ENCODE measurements at places on chromosomes 11 and 22. TPM values are rescaled to one million over a fixed set of nuclear protein-coding genes. Genes with fewer than 3 reads are reported as not detected.

GRCh38 chr11:75077316-75077715 lies 19.4 kb downstream of the OR2AT4 start:
- H3K36me3 ChIP-seq: no peaks in the 10 kb centered on the region
- DNase-seq: no peak
- H3K27ac ChIP-seq: no peak overlapping the region
- H3K4me3 ChIP-seq: no peak overlapping the region

- no peaks in the 10 kb centered on the region for H3K27me3 ChIP-seq
- H3K4me3 ChIP-seq: no peak overlapping the region
- no peaks in the 10 kb centered on the region for H3K4me1 ChIP-seq
- no peaks in the 10 kb centered on the region for H3K36me3 ChIP-seq
Measured at GRCh38 chr22:30984317-30984716, 15.3 kb downstream of the TUG1 start.

GRCh38 chr22:50613291-50613981 lies 12.8 kb downstream of the MAPK8IP2 start:
- no peaks in the 10 kb centered on the region for H3K4me1 ChIP-seq
- no peak overlapping the region for H3K27ac ChIP-seq
- no peak for DNase-seq

DNA sequence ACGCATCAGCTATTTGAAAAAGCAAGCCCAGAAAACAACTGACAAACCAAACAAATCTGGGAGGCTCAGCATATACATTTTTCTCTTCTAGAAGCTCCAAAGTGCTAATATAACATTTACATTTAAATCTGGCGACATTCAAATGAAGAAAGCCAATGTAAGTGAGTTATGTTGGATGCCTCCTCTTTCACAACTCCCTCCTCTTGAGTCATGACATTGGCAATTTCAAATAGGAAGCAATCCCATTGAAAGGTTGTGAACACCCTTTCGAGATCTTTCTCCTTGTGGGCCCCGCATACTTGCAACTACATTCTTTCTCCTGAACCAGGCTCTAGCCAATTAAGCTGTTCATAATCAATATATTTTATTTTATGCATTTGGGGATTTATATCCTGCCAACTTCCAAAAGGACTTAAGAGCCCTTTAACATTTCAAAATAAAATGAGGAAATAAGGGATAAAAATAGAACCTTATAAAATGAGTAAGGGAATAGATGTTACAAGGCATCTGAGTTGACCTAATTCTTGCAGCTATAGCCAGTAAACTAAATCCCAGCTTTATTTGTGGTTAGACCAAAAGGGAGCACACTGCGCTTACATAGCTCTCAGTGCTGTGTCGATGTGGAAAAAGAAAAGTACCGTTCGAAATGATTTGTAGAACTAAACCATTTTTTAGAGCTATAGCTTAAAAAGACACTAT lies 129.5 kb upstream of the SESN3 start:
- no peaks in the 10 kb centered on the region for H3K36me3 ChIP-seq
- peaks cover 4% of the 10 kb centered on the region for H3K4me1 ChIP-seq
- H3K27me3 ChIP-seq: no peaks in the 10 kb centered on the region
- no peak for DNase-seq
- H3K4me3 ChIP-seq: no peak overlapping the region
- H3K27ac ChIP-seq: no peak overlapping the region

DNA sequence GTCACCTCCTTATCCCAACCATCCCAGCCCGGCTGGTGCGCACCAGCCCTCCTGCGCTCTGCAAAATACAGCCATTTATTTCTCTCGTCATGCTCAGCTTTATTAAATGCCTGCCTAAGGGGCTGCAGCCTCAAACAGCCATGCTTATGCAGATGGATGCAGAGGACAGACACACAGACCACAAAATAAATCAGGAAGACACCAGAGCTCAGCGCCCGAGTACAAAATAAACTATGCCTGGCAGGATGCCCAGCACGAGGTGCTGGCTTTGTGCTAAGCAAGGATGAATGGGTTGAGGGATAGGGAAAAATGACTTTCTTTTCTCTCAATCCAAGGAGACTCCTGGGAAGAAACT lies 70.5 kb downstream of the RPUSD4 start:
- no peak overlapping the region for H3K4me3 ChIP-seq
- no peak overlapping the region for H3K27ac ChIP-seq
- no peaks in the 10 kb centered on the region for H3K27me3 ChIP-seq
- peaks cover 11% of the 10 kb centered on the region for H3K4me1 ChIP-seq
- no peaks in the 10 kb centered on the region for H3K36me3 ChIP-seq

DNA sequence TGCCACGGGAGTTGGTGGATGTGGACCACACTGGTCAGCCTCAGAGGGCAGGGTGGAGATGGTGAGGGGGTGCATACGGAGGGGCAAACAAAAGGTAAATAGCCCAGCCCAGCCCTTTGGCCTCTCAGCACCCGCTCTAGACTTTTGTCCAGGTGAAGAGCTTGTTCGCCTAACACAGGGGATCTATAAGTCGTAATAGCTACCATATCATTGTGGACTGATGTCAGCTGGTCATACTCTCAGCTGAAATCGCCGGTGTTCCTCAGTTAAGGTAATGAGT lies 27.0 kb upstream of the TREH start:
- peaks cover 17% of the 10 kb centered on the region for H3K4me1 ChIP-seq
- no peak overlapping the region for H3K27ac ChIP-seq
- DNase-seq: no peak
- no peaks in the 10 kb centered on the region for H3K27me3 ChIP-seq
- H3K36me3 ChIP-seq: no peaks in the 10 kb centered on the region

DNA sequence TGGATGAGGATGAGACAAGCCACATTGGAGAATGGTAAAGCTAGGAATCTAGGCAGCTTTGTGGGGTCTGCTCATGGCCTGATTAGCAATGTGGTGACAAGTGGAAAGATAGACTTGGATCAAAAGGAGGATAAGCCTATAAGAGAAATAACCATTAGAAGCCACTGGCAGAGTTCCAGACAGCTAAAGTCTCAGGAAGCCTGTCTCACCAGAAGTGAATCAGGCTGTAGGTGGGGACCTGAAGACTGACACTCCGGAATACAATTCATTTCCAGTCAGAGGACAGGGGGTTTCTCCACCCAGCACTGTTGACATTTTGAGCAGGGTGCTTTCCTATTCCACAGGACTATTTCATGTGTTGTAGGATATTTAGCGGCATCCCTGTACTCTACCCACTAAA lies 129.7 kb downstream of the ARHGAP42 start:
- no peaks in the 10 kb centered on the region for H3K27me3 ChIP-seq
- H3K4me1 ChIP-seq: no peaks in the 10 kb centered on the region
- no peak overlapping the region for H3K4me3 ChIP-seq
- no peak for DNase-seq
- H3K36me3 ChIP-seq: no peaks in the 10 kb centered on the region
- H3K27ac ChIP-seq: no peak overlapping the region

DNA sequence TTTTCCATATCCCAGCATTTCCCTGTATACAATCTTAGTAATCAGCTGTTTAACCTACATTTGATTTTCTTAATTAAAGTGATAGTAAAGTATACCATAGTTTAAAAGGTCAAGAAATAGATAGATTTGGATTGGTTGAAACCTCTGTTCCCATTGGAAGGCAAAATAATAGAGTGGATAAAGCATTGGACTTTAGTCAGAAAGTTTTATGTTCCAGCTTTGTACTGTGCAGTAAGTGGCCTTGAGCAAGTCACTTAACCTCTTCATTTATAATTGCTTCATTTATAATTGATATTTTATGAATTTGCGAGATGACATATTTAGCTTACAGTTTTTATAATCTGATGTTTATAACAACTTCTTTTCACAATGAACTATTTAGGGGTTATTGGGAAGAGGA lies 3.6 kb downstream of the ZFP91 start:
- H3K4me1 ChIP-seq: peaks cover 55% of the 10 kb centered on the region
- DNase-seq: no peak
- no peak overlapping the region for H3K4me3 ChIP-seq
- H3K36me3 ChIP-seq: peaks cover 43% of the 10 kb centered on the region
- H3K27ac ChIP-seq: no peak overlapping the region
- H3K27me3 ChIP-seq: no peaks in the 10 kb centered on the region

DNA sequence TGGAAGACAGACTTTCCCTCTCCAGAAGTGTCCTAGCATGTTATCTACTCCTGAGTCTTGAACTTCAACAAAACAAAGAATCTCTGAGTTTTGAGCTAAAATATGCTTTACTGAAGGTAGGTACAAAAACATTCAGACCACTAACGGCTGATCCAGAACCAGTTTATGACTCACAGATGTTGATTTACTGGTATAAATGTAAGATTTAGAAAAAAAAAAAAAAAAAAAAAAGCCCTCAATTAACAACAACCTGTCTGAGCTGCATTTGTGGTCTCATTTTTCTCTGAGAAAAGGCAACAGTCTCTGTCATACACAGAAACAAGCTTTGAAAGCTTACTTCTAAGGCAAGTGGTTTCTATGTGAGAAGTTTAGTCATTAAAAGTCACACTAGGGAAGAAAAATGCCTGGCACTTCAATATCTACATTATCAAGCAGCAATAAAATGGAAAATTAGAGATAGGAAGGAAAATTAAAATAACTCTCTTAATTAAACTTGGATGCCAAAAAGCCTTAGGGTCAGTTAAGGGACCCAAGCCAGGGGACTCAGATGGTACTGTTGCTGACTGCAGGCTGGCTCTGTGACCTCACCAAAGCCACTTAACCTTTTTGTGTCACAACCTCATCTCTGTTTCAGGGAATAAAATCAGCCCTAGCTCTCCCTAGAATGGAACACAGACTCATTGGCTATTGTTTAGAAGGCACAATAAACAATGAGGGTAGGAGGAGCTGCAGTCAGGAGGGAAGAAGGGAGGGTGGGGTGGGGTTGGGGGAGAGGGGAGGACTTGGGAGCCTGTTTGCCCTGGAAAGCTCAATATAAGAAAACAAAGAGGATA lies 61.7 kb downstream of the ETS1 start:
- no peaks in the 10 kb centered on the region for H3K27me3 ChIP-seq
- DNase-seq: no peak
- no peak overlapping the region for H3K27ac ChIP-seq
- peaks cover 51% of the 10 kb centered on the region for H3K4me1 ChIP-seq
- peaks cover 5% of the 10 kb centered on the region for H3K36me3 ChIP-seq

DNA sequence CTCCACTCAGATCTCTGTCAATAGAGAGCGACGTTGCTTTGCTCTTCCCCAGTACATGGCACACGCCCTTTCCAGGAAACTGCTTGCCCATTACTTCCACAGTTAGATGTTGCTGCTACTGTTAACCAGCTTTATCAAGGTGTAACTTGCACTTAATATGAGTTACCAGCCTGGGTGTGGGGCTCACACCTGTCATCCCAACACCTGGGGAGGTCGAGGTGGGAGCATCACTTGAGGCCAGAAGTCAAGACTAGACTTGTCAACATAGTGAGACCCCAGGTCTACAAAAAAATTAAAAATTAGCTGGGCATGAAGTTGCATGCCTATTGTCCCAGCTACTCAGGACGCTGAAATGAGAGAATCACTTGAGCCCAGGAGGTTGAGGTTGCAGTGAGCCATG lies 177.1 kb upstream of the B3GAT1 start:
- DNase-seq: no peak
- no peaks in the 10 kb centered on the region for H3K4me1 ChIP-seq

DNA sequence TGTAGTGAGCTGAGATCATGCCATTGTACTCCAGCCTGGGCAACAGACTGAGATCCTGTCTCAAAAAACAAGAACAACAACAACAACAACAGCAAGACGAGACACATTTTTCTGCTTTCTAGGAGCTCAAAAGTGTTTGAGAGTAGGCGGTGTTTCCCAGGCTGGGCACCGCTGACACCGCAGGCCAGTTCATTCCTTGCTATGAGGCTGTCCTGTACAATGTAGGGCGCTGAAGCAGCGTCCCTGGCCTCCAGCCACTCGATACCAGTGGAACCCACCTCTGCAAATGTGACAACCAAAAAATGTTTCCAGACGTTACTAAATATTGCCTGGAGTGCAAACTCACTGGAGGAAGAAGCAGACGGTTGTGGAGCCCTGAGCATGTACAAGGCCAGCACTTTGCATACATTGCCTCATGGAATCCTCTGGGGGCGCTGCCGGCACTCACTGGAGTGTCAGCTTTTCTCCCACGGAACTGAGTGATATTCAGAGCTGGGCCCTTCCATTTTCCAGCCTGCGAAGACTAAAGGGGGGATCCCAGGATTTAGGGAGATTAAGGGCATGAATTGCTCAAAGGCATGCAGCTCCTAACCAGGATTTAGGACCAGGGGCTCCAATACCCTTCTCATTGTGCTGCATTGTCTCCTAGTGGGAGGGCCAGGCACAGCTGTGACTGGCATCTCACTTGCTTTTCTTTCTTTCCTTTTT lies 5.8 kb upstream of the MIEF1 start:
- peaks cover 11% of the 10 kb centered on the region for H3K4me1 ChIP-seq
- H3K27me3 ChIP-seq: no peaks in the 10 kb centered on the region
- DNase-seq: peak; percentile 80
- no peak overlapping the region for H3K4me3 ChIP-seq

GRCh38 chr11:57343825-57344224 lies 5.7 kb downstream of the P2RX3 start:
- peaks cover 11% of the 10 kb centered on the region for H3K4me1 ChIP-seq
- H3K4me3 ChIP-seq: no peak overlapping the region
- no peak for DNase-seq
- no peaks in the 10 kb centered on the region for H3K36me3 ChIP-seq
- no peaks in the 10 kb centered on the region for H3K27me3 ChIP-seq
- no peak overlapping the region for H3K27ac ChIP-seq

- H3K4me1 ChIP-seq: no peaks in the 10 kb centered on the region
- no peak overlapping the region for H3K4me3 ChIP-seq
- no peak overlapping the region for H3K27ac ChIP-seq
- no peaks in the 10 kb centered on the region for H3K27me3 ChIP-seq
- DNase-seq: no peak
- no peaks in the 10 kb centered on the region for H3K36me3 ChIP-seq
Measured at GRCh38 chr11:120605469-120605868, 93.9 kb downstream of the GRIK4 start.

DNA sequence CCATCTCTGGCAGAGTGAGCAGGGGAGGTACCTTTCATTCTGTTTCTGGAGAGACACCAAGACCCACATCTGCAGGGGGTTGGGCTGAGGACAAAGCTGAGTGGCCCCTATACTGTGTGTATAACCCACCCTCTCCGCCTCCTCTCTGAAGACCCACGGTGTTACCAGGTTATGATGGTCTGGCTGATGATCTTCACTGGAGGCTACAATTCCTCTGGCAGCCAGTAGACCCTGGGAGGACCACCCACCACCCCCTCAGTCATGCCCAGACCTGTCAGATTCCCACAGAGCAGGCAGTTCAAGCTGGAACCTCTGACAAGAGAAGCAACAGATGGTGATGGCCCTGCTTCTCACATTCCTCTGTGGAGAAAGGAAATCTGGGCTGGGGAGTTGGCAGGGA lies 11.4 kb upstream of the KCNJ1 start:
- DNase-seq: no peak
- no peaks in the 10 kb centered on the region for H3K27me3 ChIP-seq
- no peaks in the 10 kb centered on the region for H3K4me1 ChIP-seq
- no peaks in the 10 kb centered on the region for H3K36me3 ChIP-seq
- H3K27ac ChIP-seq: no peak overlapping the region

Gene PES1
- 93.6 TPM for total RNA-seq

Gene C1QTNF4
- total RNA-seq: not detected

Gene MPEG1
- 59.6 TPM for total RNA-seq

Gene ART1
- not detected for total RNA-seq

Gene TTC28
- 12.4 TPM for total RNA-seq

Gene SYT7
- total RNA-seq: not detected

All from Karpas-422 (cell line).